Stimulated activated CD4-positive, alpha-beta T cell treated with anti-CD3 and anti-CD28 coated beads, Interleukin-4, amount 100 ng/mL, for 4 hours (primary cell): ENCODE measurements at places on chromosomes 4 and X.

GRCh38 chr4:147958489-147959065 is 226.7 kb downstream of the ARHGAP10 start:
- DNase-seq: no peak

DNA sequence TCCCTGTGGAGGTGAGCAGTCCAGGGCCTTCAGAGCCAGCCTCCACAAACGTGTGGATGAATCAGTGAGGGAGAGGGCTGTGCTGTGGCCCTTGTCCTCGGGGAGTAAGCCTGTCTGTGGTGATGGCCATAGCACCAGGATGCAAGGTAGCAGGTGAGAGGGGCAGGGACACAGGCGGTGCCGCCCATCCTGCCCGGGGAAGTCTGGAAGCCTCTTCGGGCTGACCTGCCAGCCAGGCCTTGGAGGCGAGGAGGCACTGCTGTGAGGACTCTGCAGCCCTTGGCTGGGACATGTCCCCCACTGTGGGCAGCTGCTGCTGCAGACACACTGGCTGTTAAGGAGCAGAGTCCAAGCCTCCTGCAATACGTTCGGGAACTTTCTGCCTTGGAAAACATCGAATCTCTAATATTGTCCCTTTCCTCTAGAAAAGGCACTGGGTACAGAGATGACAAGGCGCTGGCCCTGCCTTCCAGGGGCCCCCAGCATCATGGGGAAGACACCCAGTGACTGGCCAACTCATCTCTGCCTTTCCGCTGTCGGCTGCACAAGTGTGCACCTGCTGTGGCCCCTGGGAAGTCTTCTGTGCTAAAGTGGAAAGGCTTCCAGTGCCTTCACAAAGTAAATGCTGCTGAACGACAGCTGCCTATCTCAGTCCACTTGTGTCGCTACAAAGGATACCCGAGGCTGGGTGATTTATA is 101.4 kb downstream of the ADRA2C start:
- DNase-seq: no peak

- DNase-seq: no peak
These were observed 122.4 kb downstream of the PALLD start for GRCh38 chr4:168619266-168619631.

- DNase-seq: no peak
These were observed 241.7 kb upstream of the BMP3 start for GRCh38 chr4:80788798-80789197.

- DNase-seq: no peak
These were observed 1.5 kb upstream of the MAP7D2 start for GRCh38 chrX:20118065-20118824.

GRCh38 chr4:81471588-81472280 is at the start of gene RASGEF1B:
TSS of gene RASGEF1B (minus strand) at chr4:81471907. CDS start at chr4:81459508, 12,399 bp downstream.
- DNase-seq: peak; percentile 97

GRCh38 chrX:21905953-21906352 is 34.6 kb upstream of the SMS start:
- no peak for DNase-seq

DNA sequence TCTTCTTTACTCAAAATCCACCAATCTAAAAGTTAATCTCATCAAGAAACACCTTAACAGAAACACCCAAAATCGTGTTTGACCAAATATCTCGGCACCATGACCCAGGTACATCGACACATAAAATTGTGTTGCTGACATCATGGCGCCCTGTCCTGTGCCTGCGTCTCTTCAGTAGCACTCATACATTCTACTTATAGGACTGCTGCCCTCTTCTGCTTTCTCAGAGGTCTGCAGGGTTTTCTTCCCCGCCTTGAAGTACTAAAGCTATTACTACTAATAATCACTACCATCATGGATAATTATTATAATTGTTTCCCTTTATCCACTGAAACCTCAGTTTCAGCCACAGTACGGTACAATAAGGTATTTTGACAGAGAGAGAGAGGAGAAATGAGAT is 1403.1 kb upstream of the TENM3 start:
- DNase-seq: no peak

DNA sequence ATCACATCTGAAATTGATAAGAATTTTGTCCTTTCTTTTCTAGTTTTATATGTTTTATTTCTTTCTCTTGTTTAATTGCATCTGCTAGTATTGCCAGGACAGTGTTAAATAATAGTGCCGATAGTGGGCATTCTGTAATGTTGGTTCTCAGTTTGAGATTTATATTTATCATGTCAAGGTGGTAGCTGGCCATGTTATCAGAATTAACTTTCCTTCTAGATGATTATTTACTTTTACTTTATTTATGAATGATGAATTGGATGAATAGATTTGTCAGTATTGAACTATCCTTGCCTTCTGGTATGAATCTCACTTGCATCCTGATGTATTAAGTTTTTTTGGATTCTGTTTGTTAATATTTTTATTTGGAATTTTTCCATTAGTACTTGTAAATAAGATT is 42.7 kb downstream of the METAP1 start:
- DNase-seq: no peak

GRCh38 chrX:47138171-47138570 is 6.3 kb downstream of the NDUFB11 start:
- no peak for DNase-seq

DNA sequence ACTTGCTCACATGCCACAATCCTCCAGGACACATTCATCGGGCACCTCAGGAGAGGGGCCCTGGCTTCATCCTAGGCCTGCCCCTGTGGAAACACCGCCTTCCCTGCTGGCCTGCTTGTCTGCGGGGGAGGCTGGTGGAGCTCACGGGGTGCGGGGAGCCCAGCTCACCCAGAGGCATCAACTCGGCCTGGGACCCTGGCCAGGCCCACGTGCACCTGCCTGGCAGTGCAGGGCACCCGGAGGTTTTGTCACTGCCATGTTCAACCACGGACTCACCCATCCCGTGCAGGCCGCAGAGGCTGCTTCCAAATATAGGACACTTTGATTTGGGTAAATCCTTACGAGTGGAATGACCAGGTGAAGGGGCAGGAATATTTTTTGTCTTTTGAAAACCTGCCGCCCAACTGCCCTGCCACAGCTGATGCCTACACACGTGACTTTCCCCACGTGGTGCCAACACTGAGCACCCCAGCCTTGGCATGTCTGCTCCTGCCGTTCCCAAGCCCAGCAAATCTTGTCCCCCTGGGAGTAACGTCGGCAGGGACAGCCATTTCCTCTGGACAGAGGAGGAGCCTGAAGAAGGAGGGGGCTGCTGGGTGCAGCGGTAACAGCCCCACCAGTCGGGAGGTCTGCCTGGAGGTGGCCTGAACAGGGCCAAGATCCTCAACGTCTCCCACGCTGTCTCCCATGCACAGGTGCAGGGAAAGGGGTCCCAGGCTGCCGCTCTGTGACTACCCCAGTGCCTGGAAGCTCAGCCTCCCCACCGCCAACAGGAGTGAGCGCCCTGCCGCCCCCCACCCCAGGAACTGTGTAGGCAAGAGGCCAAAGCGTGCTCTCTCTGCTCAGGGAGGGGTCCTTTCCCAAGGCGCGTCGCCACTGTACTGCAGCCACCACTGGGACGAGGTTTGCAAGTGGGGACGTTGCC is 8.5 kb downstream of the MXD4 start:
- no peak for DNase-seq

DNA sequence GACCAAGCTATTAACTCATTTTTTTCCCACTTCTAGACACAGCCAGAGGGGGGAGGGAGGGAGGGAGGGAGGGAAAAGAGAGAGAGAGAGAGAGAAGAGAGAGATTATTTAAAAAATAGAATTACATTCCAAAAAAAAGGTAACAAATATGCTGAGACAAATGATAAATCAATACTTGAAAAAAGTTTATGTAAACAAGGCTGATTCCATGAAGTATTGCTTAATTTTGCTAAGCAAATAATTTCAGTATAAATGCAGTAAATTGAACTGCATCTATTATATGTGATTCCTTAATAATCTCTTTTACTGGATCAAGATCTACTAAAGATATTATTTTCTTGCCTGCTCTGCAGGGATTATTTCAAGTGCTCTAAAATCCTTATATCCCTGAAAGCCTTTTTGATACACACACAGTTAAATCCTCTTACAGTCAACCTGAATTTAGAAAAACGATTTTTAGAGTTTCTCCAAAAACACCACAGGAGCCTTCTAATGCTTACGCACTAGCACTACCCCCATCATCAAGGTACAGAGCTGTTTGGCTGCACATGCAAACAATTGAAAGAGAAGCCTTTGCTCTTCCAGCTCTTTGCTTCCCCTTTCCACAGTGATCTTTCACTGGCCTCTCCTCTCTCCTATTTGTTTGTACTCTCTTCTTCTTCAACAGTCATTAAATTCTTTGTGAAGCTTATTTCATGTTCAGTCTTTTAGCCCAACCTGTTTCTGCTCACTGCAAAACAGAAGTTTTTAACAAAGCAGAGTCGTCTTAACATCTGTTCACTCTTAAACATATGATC is 426.3 kb upstream of the FAM241A start:
- DNase-seq: no peak

DNA sequence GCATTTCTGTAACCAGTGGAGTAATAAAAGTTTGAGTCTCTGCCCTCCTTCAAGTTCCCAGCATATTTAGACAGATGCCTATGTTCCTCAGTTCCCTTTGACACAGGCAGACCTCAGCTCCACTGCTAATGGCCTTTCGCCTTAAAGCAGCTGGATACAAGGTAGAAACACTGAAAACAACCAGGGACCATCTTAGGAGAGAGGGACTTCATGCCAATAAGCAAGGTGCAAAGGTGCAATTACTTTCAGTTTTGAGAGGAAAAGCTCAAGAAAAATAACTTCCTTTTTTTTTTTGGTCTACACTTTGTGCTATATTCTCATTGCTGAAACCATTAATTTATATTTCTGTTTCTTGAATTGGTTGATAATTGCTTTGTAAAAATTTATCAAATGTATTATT is 781.9 kb upstream of the GALNTL6 start:
- DNase-seq: no peak

DNA sequence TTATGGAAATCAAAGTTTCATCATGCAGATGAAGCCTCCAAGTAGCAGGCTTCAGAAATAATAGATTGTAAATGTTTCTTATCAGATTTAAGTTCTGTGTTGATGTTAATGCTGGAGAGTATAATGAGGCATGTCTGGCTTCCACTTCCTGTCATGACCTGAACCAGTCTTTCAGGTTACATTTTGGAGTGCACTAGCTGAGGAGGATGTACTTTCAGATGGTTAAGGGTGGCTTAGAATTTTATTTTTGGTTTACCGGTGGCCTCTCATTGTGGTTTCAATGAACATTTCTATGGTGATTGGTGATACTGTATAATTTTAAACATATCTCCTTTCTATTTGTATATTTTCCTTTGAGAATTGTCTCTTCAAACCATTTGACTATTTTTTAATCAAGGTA is 890.4 kb downstream of the SH3BGRL start:
- DNase-seq: no peak

DNA sequence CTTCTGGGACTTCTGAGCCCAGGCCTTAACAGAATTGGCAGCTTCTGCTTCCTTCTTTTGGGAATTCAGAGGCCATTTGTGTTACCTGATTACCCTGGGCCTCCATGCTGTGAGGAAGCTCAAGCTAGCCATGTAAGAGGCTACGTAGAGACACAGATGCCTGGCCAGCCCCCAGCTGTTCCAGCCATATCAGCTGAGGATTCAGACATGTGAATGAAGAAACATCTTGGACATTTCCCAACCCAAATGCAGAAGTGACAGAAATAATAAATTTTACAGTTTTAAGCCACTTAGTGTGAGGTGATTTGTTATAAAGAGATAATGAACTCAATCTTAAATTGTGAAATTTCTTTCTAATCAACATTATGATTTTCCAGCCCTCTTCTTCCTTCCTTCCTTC is 18.7 kb upstream of the ZNF827 start:
- no peak for DNase-seq

GRCh38 chr4:87239821-87240220 is 19.4 kb upstream of the KLHL8 start:
- no peak for DNase-seq

- no peak for DNase-seq
These were observed 248.3 kb upstream of the GATB start for GRCh38 chr4:152009031-152009670.

- no peak for DNase-seq
These were observed 674 bp downstream of the SH3D19 start for GRCh38 chr4:151324752-151325110.

DNA sequence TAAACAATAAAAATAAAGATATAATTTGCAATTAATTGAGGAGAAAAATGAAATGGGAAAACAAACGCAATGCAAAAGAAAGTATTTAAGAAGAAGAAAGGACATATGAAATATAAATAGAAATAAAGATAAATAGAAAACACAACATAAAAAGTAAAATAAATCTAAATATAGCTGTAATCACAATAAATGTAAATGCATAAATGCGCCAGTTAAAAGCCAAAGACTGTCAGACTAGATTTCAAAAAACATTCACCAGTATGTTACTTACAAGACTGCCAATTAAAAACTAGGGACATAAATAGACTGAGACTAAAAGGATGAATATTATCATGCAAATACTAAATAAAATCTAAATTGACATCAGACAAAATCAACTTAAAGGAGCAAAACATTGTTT is 102.4 kb downstream of the KDR start:
- no peak for DNase-seq

GRCh38 chrX:152873361-152873760 is 24.5 kb upstream of the ZNF185 start:
- no peak for DNase-seq

DNA sequence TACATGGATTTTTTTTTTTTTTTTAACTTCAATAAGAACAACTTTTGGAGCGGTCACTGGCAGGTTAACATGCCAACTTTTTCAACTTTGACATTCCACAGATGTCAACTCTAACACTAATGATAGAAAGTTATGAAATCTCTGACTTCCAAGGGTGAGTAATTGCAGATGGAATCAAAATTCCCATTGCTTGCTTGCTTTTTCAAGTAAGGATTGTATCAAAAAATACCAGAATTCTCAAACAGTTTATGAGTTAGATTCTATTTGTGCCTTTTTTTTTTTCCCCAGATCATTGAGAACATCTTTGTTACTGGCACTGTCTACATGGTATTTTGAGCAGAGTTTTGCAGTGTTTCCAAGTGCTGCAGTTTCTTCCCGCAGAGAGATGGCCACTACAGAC is 50.3 kb upstream of the OTUD4 start:
- DNase-seq: no peak

- no peak for DNase-seq
These were observed 59.5 kb downstream of the NSG1 start for GRCh38 chr4:4446434-4446833.

DNA sequence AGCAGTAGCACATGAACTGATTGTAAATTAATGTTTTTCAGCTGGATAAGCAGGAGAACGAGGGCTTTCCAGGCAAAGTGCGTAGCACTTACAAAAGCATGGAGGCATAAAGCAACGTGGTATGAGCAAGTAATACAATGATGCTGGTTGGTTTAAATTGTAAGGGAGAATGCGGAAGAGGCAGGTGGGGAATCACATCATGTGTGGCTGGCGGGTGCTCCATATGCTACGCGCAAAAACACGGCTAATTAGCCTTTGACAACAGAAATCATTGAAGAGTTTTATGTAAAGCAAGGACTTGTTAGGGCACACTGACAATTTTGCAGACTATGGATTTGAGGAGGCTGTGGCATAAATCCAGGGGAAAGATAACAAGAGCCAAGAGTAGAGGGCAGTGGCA is 14.6 kb downstream of the SYTL4 start:
- no peak for DNase-seq
